ENCODE measurements at places on chromosomes 2 and 18. TPM values are rescaled to one million over a fixed set of nuclear protein-coding genes. Genes with fewer than 3 reads are reported as not detected.

GRCh38 chr2:205776139-205776538 is 93.8 kb downstream of the NRP2 start:
- no peaks in the 10 kb centered on the region for H3K36me3 ChIP-seq
- no peak overlapping the region for H3K4me3 ChIP-seq
- H3K4me1 ChIP-seq, result no peaks in the 10 kb centered on the region
- peak; percentile 73 for DNase-seq
- H3K27me3 ChIP-seq, result peaks cover 2% of the 10 kb centered on the region
- no peak overlapping the region for H3K27ac ChIP-seq

METTL4 gene
- total RNA-seq, result 7.7 TPM

GRCh38 chr18:68429111-68429510 is 285.8 kb downstream of the TMX3 start:
- H3K4me1 ChIP-seq, result no peaks in the 10 kb centered on the region
- H3K27me3 ChIP-seq, result no peaks in the 10 kb centered on the region
- no peak for DNase-seq
- H3K27ac ChIP-seq, result no peak overlapping the region

DNA sequence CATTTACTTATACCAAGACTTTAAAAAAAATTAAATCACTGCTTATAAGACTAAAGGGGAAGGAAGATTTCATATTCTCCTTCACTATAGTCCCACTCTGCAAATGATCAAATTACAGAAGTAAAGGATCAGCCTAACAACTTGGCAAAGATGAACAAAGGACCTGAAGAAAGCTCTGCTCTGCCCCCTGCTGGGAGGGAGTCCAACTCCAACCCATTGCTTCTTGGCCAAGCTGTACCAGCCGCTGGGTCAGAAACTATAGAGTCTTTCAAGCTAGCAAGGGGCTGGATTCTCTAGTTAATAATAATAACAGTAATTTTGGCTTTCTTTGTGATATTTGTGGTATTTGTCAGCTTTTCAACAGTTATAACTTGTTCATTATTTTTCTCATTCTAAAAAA is 927.0 kb upstream of the CRIM1 start:
- no peak for DNase-seq
- no peak overlapping the region for H3K4me3 ChIP-seq
- no peaks in the 10 kb centered on the region for H3K27me3 ChIP-seq
- no peak overlapping the region for H3K27ac ChIP-seq
- no peaks in the 10 kb centered on the region for H3K4me1 ChIP-seq

- H3K4me1 ChIP-seq, result peaks cover 29% of the 10 kb centered on the region
- no peak overlapping the region for H3K4me3 ChIP-seq
- no peak overlapping the region for H3K27ac ChIP-seq
Measured at GRCh38 chr18:35024965-35025364, 16.2 kb upstream of the MAPRE2 start.

- no peak overlapping the region for H3K4me3 ChIP-seq
- no peaks in the 10 kb centered on the region for H3K36me3 ChIP-seq
- no peak overlapping the region for H3K27ac ChIP-seq
- H3K4me1 ChIP-seq, result no peaks in the 10 kb centered on the region
Measured at GRCh38 chr2:60361498-60361897, 192.0 kb downstream of the BCL11A start.
